ENCODE measurements at places on chromosomes 11 and 22. TPM values are rescaled to one million over a fixed set of nuclear protein-coding genes. Genes with fewer than 3 reads are reported as not detected.

TSPAN32 gene
- total RNA-seq = not detected

RIBC2 gene
- 2.6 TPM for total RNA-seq

FAM180B gene
- total RNA-seq = not detected

CLTCL1 gene
- 4.4 TPM for total RNA-seq

PLET1 gene
- total RNA-seq = not detected

BIK gene
- 1.1 TPM for total RNA-seq

LRRC75B gene
- total RNA-seq = 5.9 TPM

SAA1 gene
- total RNA-seq = 0.91 TPM

TYR gene
- not detected for total RNA-seq

WNT11 gene
- 1.5 TPM for total RNA-seq

Data from A549 treated with ZK216348 at 1 μM for 4 hours (cell line).